ENCODE measurements at places on chromosomes 2 and 18.

- DNase-seq = no peak
Observed at GRCh38 chr18:62196980-62197379, 9.9 kb downstream of the RELCH start.

GRCh38 chr2:158967731-158968395, 577 bp upstream of the TANC1 start:
- no peak for DNase-seq

DNA sequence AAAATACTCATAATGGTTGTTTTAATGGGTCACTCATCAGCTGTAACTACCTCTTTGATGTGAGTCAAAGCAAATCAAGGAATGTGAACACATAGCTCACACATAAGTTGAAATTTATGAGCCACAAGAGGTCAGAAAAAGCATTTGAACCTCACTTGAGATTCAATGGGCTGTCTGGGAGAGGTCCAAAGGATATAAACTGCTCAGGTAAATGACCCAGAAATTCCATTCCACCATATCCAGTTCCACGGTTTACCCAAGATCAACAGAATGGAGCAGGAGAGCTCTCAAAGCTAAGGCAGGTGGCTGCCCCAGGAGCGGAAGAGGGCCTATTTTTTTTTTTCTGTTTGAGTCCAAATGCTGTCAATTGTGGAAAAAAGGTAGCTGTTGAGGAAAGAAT, 464.1 kb downstream of the TNS1 start:
- DNase-seq = no peak

DNA sequence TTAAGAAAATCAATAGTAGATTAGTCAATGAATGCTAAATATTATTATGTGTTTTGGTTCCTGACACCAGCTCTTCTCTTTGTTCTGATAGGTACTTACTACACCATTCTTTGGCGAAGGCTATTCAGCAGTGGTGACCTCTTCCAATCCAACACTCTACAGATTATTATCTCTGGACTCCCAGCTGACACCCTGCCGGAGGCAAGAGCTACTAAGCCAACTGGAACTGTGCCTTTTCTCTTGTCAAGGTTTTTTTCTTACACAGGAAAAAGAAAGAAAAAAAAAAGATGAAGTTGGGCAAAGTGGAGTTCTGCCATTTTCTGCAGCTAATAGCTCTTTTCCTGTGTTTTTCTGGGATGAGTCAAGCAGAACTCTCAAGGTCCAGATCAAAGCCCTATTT, 11.7 kb downstream of the CDH7 start:
- DNase-seq = no peak

DNA sequence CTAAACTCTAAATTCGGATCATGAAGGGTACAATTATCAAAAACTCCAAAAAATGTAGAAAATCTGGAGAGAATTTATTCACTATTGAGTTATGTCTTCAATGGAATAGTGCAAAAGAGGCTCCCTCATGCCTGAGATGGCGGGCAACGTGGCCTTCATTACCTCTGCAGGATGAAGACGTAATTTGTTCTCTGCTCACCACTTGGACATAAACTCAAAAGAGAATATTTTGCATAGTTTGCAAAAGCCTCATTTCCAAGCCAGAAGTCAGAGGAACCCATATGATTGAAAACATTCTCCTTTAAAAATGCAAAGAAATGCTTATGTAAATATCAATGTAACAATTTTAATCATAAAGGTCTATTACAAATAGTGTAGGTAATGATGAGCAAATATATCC, 58.7 kb downstream of the SLC25A12 start:
- DNase-seq = no peak
